ENCODE measurements at places on chromosomes 16 and 17. TPM values are rescaled to one million over a fixed set of nuclear protein-coding genes. Genes with fewer than 3 reads are reported as not detected.
A peak's percentile ranks its signal among the peaks of the same experiment; 100 is the strongest.

ITGAL gene
- 170 TPM for total RNA-seq

ALDH3A1 gene
- total RNA-seq: not detected

KRTAP4-5 gene
- not detected for total RNA-seq

PTGES3L gene
- total RNA-seq: 0.51 TPM

KRTAP4-4 gene
- not detected for total RNA-seq

TSNAXIP1 gene
- total RNA-seq: 0.13 TPM

DNA sequence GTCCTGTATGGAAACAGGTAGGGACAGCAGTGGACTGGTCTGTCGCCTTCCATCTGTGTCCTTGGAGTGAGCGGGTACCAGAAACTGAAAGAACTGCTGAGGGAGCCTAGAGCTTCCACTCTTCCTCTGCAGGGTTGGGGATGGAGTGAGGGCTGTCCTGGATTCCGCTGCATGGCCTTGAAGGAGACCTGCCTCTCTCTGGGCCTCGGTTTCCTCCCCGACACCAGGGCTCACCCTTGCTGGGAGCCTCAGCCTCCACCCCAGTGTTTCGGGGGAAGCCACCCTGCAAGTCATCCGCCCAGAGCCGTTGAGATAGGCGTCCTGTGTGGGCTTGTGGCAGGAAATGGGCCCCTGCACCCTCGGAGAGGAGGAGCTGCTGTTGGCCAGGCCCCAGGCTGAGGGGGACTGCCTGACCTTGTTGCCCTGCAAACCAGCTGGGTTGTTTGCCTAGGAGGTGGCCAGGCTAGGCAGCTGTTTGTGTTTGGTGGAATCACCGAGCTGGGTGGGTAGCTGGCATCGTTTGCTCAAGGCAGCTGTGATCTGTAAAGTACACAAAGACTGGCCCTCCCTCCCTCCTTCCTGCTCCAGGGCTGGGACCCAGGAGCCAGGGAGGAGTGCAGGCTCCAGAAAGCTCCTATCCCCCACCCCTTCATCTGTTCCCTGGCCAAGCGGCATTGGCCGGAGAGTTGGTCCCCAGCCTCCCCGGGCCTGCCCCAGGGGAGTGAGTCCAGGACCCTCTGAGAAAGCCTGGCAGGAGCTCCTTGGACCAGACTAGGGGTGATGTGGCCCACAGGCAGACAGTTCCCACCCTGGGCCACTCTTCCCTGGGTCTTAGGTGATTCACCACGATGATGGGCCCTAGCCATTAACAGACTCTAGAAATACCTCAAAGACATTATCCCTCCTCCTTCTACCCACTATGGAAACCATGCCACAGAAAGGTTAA lies 1.3 kb downstream of the RAB37 start:
- H3K36me3 ChIP-seq: no peaks in the 10 kb centered on the region
- H3K4me1 ChIP-seq: peaks cover 48% of the 10 kb centered on the region
- no peaks in the 10 kb centered on the region for H3K27me3 ChIP-seq
- H3K4me3 ChIP-seq: peak overlapping the region; percentile 69

- H3K4me1 ChIP-seq: no peaks in the 10 kb centered on the region
- no peak overlapping the region for H3K4me3 ChIP-seq
- H3K27me3 ChIP-seq: no peaks in the 10 kb centered on the region
Observed at GRCh38 chr17:52515927-52516326, 357.4 kb upstream of the CA10 start.

DNA sequence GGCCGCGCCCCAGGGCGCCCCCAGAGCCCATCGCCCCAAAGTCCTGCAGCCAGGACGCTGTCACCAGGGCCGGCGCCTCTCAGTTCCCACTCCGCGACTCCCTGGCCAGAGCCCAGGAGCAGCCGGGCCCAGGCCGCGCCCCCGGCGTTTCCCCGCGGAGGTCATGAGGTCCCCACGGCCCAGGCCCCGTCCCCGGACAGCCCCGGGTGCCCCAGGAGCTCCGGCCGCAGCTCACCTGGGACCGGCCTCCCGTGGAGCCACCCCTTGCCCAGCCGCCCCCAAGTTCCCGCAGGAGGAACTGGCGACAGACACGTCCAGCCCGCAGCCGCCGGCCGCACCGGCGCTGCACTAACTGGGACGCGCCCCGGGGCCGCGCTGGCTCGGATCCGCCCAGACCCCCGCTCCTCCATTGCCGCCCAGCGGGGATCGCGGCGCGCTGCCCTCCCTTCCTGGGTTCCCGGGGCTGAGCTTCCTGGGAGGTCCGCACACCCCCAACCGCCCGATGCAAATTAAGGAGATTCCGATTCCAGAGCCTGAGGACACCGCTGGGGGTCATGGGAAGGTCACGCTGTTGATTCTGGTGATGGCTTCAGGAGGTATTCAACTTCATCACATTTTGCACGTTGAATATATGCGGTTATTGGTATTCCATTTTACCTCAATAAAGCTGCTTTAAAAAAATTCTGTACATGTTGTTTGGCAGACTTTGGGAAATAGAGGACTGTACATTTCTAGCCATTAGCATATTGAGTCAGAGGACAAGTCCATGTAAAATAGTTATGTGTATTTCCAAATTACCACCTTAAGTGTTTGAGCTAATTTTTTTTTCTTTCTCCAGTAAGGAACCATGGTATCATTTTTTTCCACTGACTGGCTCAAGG lies 9.9 kb downstream of the AHSP start:
- DNase-seq: no peak
- H3K4me3 ChIP-seq: no peak overlapping the region
- H3K4me1 ChIP-seq: no peaks in the 10 kb centered on the region
- H3K27me3 ChIP-seq: no peaks in the 10 kb centered on the region
- no peak overlapping the region for H3K27ac ChIP-seq

- no peak overlapping the region for H3K4me3 ChIP-seq
- no peak for DNase-seq
Observed at GRCh38 chr17:3986939-3987335, 22.7 kb upstream of the ATP2A3 start.

DNA sequence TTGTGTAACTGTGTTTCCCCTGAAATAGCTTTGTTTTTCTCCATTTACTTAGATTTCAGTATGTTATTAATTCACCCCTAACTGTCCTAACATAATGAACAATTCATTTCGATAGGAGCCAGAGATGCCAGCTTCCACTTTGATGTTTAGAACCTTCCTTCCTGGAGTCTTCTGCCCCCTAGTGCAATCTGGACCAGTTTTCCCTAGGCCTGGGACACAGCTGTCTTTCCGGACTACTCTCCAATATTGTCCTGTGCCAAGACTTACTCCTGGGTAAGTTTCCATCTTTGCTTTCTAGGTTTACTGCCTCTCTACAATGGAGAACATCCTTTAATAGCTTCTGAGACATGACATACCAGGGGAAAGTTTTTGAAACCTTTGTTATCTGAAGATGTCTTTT lies 12.8 kb downstream of the RECQL5 start:
- no peaks in the 10 kb centered on the region for H3K27me3 ChIP-seq
- no peak for DNase-seq
- H3K27ac ChIP-seq: no peak overlapping the region
- H3K4me3 ChIP-seq: no peak overlapping the region
- peaks cover 5% of the 10 kb centered on the region for H3K4me1 ChIP-seq

DNA sequence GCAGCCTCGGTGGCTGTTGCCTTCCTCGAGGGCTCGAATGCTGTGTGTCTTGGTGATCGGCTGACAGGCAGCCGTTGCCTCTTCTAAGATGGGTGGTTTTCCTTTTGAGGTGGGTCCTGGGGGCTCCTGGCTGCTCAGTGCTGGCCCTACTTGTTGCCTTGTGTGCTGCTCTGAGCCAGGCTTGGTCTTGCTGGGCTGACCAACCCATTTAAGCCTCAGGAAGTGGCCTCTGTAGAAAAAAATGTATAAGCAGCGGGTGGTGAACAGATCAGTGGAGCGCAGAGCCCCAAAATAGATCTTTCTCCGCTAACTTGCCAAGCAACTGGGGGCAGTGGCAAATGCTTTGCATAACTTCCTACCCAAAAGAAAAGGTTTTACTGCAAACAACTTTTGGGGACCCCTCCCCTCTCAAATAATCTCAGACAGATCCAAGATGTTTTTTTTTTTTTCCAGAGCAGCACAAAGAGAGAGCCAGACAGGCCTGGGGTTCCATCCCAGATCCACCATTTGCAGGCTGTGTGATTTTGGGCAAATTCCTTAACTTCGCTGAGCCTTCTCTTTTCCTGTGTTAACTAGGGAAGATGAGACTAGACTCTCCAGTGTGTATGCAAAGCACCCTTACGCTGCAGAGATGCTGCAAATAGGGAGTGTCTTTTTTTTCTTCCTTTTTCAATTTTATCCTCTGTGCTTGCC lies 42.5 kb downstream of the PLCG2 start:
- H3K4me1 ChIP-seq: peaks cover 88% of the 10 kb centered on the region
- H3K36me3 ChIP-seq: peaks cover 14% of the 10 kb centered on the region
- peak; percentile 90 for DNase-seq
- peak overlapping the region; percentile 71 for H3K4me3 ChIP-seq
